ENCODE measurements at places on chromosomes 12 and 14. TPM values are rescaled to one million over a fixed set of nuclear protein-coding genes. Genes with fewer than 3 reads are reported as not detected.

Gene METTL25
- 6.4 TPM for total RNA-seq

Gene LBHD2
- total RNA-seq: not detected

DNA sequence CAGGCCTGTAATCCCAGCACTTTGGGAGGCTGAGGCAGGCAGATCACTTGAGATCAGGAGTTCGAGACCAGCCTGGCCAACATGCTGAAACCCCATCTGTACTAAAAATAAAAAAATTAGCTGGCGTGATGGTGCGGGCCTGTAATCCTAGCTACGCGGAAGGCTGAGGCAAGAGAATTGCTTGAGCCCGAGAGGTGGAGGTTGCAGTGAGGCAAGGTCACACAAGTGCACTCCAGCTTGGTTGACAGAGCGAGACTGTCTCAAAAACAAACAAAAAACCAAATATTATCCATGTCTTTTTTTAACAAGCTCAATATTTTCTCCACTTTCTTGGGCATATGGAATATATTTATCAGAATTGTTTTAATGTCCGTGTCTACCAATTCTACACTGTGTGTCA is 89.6 kb downstream of the LMNTD1 start:
- DNase-seq: no peak

DNA sequence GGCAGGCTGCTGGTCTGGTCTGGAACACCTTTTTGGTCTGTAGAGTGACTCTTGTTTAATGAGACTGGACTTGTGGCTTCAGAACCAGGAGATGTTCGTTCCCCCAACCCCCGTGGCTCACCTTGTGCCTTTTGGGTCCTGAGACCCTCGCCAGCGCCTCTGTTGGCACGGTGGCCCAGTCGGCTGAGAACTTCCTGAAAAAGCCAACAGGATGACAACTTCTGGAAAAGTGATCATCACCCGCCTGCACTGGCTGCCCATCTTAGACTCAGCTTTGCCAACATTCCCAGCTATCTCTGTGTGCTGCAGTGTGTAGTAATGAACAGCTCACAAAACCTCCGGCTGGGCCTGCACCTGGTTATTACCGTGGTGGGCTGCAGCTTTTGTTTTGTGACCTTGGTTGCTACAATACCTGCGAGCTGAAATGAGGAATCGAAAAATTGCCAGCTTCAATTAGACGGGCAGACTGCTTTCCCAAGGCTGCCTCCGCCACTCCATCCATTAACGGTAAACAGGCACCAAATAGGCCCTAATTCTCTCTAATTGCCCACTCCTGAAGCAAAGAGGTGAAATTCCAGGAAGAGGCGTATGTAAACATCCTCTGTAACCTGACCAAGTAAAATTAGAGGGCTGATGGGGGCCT is 16.0 kb downstream of the MEG3 start:
- DNase-seq: no peak

GRCh38 chr12:30902001-30902400 is 24.5 kb upstream of the TSPAN11 start:
- DNase-seq: no peak

- peak; percentile 55 for DNase-seq
Measured at GRCh38 chr14:69152181-69152901, 578 bp downstream of the DCAF5 start.

GRCh38 chr14:94239406-94239805 is 53.7 kb downstream of the SERPINA10 start:
- DNase-seq: no peak

GRCh38 chr14:75460394-75460793 is 32.6 kb downstream of the JDP2 start:
- no peak for DNase-seq

DNA sequence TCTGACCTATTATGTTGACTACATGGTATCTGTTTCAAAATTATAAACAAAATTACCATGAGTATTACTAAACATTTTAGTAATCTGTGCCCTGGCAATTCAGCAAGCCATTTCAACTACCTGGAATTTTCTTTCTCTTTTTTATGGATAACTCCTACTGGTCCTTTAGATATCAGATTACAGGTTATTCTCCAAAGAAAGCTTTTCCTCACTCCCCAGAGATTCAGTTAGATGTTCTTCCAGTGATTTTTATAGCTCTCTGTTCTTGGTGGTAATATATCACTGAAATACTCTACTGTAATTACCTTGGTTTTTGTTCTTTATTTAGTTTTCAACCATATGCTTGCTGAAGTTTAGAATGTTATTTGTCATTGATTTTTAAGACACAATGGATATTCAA is 930.2 kb upstream of the FOXG1 start:
- no peak for DNase-seq

Measured in right lobe of liver (tissue), 6 donors.